ENCODE measurements at places on chromosomes 6 and 20. TPM values are rescaled to one million over a fixed set of nuclear protein-coding genes. Genes with fewer than 3 reads are reported as not detected.

Gene OR11A1
- polyA plus RNA-seq: not detected

Gene LGSN
- 0.26 TPM for polyA plus RNA-seq

Gene MOG
- not detected for polyA plus RNA-seq

Gene ME1
- 3.2 TPM for polyA plus RNA-seq

Gene RING1
- polyA plus RNA-seq: 59.2 TPM

Gene CD109
- 14.8 TPM for polyA plus RNA-seq

Gene PNLDC1
- 1.7 TPM for polyA plus RNA-seq

Gene LINC00237
- not detected for polyA plus RNA-seq

Gene LKAAEAR1
- polyA plus RNA-seq: not detected

Gene IL17A
- polyA plus RNA-seq: not detected

Gene SYCP2
- 8.7 TPM for polyA plus RNA-seq

GRCh38 chr6:116827561-116828240 lies 1.2 kb downstream of the GPRC6A start:
- no peak for DNase-seq

- no peak for DNase-seq
These were observed 19.4 kb downstream of the CDS2 start for GRCh38 chr20:5146099-5146668.

DNA sequence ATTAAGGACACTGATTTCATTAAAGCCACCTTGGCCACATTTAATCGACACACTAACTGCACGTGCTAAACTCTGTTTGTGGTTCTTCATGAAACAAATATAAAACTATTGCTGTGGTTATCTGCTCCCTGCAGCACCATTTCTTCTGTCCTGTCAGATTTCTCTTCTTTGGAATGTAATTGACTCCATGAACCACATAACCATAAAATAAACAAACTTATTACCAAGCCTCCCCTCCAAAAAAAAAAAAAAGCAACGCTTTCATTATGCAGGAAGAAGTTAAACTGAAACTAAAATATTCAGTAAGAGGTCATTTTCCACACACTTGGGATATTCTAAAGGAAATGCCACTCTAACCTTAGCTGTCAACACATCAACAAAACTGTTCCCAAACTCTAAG lies 319.1 kb upstream of the NT5E start:
- no peak for DNase-seq

DNA sequence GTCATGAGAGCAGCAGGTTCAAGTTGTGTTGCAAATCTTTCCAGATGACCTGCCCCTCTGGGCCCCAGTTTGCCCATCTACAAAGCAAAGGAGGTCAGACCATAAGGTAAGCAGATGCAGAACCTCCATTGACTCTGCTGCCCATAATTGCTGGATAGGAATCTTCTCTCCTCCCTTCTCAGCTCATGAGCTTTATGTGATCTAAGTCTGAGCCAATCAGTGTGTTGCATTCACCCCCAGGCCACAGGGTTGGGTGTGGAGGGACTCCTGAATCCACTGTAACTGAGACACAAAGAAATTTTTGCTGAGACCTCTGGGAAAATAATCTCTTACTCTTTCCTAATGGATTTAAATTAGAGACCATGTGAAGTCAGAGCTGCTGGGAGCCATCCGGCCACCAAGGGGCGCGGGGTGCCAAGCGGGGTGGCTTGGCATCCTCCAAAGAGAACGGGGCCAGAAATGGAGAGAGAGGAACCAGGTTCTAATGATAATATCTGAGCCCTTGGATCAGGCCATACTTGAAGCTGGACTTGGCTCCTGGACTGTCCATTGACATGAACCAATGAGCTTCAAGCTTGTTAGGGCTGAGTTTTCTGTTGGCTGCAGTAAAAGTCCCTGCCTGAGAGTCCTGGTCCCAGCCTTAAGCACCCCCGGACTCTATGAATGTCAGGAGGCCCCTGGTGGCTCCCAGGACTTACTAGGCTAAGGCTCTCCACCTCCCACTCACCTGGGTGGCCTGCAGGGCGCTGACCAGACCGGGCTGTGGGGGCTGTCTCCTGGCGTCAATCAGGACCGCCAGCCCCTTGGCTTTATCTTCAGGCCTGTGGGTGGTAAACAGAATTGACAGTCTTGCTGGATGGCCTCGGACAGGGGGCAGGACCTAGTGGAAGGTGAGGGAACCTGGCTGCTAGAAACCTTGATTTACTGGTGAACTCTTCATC lies 32.8 kb downstream of the KIAA1755 start:
- no peak for DNase-seq

- DNase-seq: no peak
These were observed 134.2 kb downstream of the GMDS start for GRCh38 chr6:2111162-2111677.

DNA sequence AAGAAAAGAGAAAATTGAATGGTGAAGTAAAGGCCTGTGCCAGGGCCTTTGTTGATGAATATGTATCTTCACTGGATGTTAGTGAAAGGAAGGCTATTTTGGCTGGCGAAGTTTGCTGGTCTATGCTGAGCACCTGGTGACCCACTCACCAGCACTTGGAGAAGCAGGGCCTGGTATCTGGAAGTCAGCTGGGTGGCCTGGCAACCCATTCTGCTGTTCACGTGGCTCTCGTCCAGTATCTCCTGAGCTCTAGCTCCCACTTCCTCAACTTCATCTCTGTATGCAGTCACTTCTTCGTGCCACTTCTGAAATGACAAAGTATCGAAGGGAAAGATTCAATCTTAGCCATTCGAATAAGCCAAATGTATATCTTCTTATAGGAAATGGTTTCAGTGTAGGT lies 283.7 kb downstream of the SYNE1 start:
- DNase-seq: no peak

DNA sequence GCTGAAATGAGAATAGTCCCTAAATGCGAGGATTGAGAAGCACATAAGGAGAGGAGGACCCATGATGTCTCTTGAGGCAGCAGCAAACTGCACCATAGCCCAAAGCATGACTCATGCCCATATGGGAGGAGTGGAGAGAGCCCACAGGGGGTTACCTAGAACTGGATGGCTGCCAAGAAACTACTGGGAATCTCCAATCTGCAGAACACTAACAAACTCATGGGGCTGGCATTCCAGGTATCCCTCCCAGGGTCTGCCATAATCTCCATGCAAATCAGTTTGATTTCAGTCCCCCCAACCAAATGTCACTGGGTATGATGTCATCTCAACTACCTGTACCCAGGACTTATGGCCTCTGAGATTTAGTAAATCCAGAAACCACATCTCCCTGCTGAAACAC lies 410.5 kb downstream of the PTPRT start:
- no peak for DNase-seq

DNA sequence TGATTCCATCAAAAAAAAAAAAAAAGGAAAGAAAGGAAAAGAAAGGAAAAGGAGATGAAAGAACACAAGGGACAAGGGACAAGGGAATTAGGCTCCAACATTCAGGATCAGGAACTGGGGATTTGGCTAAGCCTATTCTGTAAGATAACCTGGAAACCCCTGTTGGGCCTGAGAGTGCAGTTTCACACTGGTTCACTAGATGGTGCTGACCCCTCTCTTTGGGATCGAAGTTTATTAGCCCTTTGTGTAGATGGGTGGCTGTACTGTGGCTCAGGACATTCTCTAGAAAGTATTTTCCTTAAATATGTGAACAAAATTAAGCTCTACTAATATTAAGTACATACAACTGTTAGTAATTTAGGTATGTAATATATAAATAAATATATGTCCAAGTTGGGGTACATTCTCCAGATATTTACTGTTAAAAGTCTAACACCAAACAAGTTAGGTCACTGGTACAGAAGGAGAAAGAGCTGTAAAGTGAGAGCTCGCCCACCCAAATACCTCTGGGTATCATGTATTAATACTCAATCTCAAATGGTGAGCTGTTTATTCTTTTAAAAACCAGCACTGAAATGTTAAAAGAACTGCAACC lies 6.3 kb downstream of the OR2A4 start:
- peak; percentile 49 for DNase-seq

GRCh38 chr6:82057846-82058554 lies 189.5 kb downstream of the IBTK start:
- no peak for DNase-seq

DNA sequence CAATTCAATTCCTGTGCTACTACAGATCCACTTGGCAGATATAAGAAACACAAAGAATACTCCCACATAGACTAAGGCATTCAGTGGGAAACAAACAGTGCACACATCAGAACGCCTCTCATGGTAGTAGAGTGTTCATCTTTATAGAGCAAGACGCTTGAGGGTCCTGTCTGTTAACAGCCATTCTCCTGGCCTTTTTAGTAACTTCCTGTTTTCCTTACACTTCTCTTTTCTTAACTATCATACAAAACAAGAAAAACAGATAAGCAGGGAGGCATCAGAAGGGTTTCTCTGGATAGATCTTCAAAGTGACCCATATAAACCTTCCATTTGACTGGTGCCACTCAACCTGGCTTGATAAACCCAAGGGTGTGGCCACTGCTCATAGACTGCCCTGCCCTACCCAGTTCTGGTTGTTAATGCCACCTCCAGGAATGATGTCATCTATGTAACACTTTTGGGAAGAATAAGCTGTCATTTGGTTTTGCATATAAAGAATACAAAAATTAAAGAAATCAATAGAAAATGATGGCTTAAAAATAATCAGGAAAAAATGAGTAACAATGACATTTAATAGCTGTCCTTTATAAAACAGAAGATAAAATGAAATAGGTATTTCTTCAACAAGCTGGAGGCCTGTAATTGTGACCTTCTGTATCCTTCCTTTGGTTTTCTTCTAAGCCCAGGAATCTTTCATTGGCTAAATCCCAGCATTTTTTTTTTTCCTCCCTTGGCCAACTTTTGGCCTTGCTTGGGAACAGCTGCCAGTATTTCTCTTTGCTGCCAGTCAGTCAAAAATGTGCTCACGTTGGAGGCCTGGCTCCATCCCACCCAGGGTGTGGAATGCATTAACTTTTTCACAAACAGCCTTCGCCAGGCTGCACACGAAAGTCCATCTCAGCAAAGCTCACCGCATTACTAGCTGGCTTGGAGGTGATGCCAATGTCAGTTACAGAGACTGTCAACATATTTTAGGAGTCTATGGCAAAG lies 103.5 kb downstream of the GJA10 start:
- DNase-seq: no peak

DNA sequence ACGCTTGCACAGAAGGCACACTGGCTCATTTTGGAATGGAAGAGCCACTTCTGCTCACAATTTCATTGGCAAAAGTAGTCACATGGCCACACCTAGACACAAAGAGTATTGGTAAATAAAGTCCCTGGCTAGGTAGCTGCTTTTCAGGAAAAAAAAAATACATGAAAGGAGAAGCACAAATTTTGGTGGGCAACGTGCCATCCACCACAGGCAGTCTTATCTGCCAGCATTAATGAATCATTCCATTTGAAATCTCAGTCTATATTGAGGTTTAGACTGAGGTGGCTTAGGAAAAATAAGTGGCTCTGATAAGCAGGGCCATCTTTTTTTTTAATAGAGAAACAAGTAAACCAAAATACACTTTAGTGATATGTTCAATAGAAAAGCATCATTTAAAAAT lies 44.3 kb downstream of the ADGRB3 start:
- no peak for DNase-seq

GRCh38 chr20:48298851-48299484 lies 513.7 kb upstream of the SULF2 start:
- DNase-seq: no peak
